SW 1271 (cell line): ENCODE measurements at places on chromosomes 7 and 10.

DNA sequence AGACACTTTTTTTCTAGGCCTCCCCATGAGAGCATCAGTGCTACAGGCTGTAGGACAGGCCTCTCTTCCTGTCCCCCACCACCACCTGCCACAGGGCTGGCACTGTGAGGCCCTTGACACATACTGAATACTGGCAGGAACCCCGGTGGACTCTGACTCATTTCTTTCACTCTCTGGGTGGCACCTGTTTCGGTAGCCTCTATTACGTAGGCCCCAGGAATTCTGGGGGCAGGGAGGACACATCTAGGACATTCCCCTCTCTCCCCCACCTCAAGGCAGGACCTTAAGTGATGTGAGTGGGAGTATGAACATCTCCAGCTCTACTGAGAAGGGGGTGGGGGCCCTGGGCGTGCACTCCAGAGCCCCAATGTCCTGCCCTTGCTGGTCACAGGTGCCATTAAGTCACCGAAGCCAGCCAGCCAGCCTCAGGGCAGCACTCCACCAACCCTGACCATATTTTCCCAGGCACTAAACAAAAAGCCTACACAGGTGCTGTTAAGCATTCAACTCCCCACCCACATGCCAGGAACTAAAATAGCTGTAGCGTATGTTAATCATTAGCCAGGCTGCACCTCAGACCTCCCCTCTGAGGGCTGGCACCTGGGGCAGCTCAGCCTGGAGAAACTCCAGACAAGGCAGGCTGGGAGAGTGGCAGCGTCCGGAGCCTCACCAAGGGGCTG lies 8.9 kb downstream of the ANXA11 start:
- DNase-seq: no peak

DNA sequence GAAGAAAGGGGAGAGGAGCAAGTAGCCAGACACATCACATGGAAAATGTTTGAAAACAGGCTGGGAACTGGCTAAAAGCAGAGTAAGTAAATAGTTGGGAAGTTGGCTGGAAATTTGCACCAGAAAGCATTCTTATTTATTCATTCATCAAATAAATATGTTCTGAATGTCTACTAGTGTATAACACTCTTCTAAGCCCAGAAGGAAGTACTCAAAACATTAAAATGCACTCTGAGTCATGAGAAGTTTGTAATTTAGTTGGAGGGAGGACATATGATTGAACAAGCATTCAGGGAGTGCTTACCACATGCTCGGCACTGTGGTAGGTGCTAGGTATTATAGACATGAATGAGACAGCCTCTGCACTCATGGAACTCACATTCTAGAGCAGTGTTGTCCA lies 37.0 kb upstream of the CNNM1 start:
- no peak for DNase-seq

DNA sequence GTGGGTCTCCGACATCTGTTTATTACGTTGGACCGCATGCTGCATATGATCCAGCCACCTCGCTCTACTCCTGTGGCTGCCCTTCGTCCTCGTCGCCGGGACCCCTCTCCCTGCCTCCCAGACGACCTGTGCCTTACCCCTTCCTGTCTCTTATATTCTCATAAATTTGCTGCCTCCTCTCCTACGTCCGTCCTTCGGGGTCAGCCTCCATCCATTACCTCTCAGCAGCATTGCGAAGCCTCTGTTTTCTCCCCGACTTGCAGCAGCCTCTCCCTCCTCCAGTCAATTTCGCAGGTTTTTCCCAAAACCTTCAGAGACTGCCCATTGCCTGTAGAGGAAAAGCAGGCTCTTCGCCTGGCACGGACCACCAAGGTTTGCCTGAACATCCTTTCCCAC lies 39.4 kb upstream of the LEP start:
- no peak for DNase-seq

- no peak for DNase-seq
These were observed 779 bp downstream of the C1QL3 start for GRCh38 chr10:16520900-16521299.

- DNase-seq: no peak
These were observed 203.5 kb upstream of the PHF14 start for GRCh38 chr7:10770176-10770575.

GRCh38 chr10:11433657-11434056 lies 177.8 kb downstream of the USP6NL start:
- DNase-seq: no peak

DNA sequence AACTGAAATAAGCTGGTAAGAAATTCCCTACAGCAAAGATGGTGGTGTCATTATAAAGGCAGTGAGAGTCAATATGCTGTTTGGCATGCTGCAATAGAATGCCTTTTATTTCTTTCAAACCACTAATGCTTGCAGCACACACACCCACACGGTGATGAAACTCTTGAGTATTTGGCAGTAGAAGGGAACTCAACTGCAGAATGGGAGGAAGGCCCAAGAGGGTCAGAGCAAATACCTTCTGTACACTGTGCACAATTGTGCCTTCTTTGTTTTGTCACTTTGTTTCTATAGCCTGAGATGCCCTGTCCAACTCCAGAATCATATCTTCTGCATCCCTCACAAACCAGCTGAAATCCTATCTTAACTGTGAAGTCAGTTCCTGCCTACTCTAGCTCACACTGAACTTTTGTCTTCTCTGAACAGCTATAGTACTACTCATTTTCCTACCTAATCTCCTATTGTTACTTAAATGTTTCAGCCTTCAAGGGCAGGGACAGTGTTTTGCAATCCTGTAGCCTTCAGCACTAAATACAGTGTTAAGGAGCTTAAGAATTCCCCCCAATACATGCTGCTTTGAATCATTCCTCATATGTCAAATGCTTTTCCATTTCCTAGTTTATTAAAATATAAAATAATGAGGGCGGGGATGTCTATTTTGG lies 22.2 kb downstream of the MMS19 start:
- no peak for DNase-seq

GRCh38 chr10:36886303-36886891 lies 239.0 kb upstream of the ANKRD30A start:
- no peak for DNase-seq

DNA sequence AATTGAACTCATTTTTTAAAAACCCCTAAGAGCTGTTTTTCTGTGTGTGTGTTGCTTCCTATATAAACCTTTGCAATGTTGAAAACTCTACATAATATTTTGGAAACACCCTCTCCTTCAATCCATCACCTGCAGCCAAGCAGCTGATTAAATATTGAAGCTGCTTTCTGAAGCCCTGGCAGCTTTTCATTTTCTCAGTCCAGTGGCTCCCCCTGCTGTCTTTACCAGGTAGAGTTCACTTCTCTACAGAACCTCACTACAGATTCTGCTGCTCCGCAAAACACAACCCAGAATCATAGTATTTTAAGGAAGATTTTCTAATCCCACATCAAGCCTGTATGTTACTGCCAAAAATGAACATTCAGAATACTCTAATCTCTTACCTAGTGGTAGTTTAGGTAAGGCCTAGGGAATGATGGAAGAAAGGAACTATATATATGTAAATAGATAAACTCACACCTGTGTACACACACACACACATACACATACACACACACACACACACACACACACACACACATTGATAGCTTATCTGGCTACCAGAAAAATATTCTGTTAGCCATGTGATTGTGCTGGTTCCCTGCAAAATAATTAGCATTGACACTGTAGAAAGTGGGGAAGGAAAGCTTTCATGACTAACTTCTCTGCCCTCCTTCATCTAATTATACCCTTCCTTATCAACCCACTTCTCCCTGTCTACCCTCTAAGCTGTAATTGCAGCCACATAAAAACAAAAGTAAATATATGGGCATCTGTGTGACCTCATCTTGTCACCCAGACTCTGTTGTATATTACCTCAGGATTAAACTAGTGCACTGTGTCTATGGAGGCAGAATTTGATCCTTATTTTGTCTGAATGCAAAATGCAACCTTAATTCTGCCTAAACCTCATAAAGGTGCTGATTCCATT lies 229.5 kb upstream of the FZD1 start:
- peak; percentile 15 for DNase-seq
